ENCODE measurements at places on chromosomes 11 and 22.

DNA sequence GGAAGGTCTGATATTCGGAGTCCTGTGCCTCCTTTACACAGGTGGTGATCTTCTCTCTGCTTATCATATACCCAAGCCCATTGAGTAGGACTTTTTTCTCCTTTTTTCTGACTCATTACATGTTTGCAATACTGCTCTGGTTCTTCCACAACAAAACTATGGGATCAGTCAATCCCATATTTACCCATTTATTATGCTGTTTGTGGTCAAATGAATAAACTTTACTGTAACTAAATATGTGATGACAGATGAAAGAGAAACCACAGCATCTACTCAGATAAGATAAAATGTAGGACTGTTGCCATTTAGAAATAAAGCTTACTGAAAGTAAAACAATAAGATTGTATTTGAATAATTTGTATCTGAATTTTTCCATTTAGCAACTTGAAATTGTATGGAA is 958.7 kb upstream of the FAT3 start:
- no peak for DNase-seq

- no peak for DNase-seq
Observed at GRCh38 chr11:36361901-36362391, 65.9 kb downstream of the PRR5L start.

- no peak for DNase-seq
Observed at GRCh38 chr11:117189191-117189940, 9.8 kb upstream of the TAGLN start.

DNA sequence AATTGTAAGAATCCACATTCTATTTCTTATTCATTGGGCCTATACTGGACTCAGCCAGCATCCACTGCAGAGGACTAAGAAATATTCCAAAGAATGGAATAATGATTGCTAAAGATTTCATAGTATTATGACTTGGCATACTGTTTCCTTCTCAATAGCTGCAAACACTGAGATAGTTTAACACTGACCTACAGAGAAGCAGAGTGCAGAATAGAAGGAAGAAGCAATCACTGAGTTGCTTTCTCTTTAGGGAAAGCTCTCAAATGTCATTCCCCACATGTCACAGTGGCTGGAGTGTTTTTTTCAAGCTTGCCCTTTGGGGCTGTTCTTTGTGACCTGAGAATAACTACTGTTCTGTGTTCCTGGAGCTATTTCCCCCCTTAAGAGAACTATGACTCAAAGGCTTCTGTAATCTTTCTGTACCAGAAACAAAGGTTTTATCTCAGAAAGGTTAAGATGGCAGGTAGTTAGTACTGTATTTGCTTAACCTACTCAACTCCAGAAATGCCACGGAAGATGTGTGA is 243.6 kb upstream of the LUZP2 start:
- no peak for DNase-seq

DNA sequence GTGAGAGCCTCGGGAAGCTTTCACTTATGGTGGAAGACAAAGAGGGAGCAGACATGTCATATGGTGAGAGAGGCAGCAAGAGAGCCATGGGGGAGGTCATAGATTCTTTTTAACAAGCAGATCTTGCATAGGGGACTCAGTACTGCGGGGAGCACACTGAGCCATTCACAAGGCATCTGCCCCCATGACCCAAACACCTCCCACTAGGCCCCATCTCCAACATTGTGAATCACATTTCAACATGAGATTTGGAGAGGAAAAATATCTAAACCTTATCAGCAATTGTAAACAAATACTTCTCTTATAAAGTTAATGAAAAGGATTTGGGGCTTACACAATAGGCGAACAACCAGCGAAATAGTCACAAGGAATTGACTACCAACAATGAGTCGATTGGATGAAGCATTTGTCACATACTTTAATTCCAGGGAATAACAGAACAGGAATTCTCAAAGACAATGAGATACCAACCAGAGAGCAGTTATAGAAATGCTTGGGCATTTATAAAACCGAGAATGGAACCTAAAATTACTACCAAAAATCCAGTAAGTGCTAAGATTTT is 7.3 kb downstream of the DDI1 start:
- DNase-seq = no peak

DNA sequence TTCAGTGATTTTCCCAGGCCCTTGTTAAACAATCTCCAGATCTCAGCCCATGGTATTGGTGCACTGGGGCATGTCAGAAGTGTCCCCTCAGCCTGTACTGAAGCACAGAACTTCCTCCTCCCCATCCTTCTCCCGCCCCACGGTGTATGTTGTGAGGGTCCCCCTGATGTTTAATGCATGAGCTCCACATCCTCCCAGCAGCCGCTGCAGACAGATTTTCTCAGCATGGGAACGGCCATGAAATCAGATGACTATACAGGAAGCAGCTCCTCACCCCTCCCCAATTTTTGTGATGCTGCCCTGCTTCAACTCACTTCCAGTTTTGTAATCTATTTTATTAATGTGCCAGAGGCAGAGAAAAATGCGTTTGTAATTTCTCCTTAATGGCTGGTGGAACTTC is 406.0 kb downstream of the MIAT start:
- no peak for DNase-seq

- no peak for DNase-seq
Observed at GRCh38 chr11:113131036-113131775, 170.0 kb downstream of the NCAM1 start.

DNA sequence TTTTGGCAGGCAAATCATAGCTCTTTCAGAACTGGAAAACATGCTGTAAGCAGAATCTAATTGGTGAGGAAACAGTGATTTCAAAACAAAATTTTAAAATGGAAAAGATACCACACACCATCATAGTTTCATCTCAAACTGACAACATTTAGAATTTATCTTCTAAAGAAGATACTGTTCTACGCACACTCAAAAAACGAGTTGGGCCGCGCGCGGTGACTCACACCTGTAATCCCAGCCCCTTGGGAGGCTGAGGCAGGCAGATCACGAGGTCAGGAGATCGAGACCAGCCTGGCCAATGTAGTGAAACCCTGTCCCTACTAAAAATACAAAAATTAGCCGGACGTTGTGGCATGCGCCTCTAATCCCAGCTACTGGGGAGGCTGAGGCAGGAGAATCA is 44.2 kb upstream of the ADSL start:
- no peak for DNase-seq

- DNase-seq = no peak
Observed at GRCh38 chr11:110962921-110963320, 250.7 kb upstream of the ARHGAP20 start.
